ENCODE measurements at places on chromosomes 4 and X.

GRCh38 chr4:804804-805203 is 21.1 kb downstream of the CPLX1 start:
- no peak for DNase-seq

DNA sequence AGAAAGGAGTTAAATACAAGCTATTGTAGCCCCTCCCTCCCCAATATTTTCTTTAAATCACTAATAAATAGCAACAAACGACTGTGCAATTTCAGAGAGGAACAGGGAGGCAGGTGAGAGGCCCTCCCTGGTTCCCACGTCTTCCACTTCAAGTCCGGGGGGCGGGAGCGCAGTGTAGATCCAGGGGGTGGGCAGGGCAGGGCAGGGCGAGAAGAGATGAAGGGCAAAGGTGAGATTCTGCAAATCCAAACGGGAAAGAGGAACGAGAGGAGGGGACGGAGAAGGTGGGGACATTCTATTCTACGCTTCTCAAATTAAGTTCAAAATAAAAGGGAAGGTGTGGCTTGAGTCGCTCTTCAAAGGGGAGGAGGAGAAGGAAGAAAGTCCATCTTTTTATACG is 6.8 kb downstream of the NKX6-1 start:
- no peak for DNase-seq

GRCh38 chr4:185379326-185380295 is 16.1 kb downstream of the LRP2BP start:
- DNase-seq = no peak

DNA sequence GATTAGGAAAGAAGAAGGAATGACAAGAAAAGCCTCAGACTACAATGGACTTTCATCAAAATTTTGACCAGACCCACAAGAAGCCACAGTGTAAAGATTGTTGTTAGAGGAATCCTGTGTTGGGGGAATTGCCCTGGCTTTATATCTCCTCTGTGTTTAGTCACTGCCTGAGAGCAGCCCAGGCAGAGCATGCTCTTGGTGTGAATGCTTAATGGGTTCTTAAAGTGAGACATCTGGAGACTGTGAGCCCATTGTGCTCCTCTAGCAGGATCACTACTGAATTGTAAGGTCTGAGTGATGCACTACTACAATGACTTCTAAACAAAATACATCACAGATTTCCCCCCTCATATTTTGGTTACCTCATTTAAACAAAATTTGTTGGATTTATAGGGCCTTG is 1860.5 kb upstream of the ADGRL3 start:
- no peak for DNase-seq

DNA sequence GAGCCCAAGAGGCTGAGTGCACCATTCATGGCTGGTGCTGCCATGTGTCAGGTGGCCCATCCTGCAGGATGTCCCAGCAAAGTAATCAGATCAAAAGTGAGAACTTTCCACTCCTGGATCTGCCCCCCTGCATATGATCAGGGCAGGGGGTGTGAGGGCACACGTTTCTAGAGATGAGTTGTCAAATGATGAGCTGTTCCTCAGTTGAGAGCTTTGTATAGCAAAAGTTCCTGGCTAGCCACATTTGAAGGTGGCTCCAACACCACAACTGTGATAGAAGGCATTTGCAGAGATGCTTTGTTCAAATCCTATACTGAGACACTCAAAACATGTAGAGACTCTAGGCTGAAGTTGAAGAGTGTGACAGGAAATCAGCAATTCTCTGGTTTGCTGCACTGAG is 501.8 kb downstream of the BCOR start:
- DNase-seq = no peak

DNA sequence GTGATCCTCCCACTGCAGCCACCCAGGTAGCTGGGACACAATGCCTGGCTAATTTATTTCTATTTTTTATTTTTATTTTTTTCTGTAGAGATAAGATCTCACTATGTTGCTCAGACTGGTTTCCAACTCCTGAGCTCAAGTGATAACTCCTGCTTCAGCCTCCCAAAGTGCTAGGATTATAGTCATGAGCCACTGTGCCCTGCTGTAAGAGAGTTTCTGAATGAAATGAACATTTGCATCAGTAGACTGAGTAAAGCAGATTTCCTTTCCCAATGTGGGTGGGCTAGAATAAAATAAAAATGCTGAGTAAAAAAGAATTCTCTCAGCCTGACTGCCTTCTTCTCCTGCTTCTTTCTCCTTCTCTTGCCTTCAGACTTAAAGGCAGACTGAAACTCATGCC is 555.4 kb upstream of the PITX2 start:
- DNase-seq = no peak

- DNase-seq = peak; percentile 29
Measured at GRCh38 chrX:17590892-17591740, 146.2 kb upstream of the SCML1 start.

DNA sequence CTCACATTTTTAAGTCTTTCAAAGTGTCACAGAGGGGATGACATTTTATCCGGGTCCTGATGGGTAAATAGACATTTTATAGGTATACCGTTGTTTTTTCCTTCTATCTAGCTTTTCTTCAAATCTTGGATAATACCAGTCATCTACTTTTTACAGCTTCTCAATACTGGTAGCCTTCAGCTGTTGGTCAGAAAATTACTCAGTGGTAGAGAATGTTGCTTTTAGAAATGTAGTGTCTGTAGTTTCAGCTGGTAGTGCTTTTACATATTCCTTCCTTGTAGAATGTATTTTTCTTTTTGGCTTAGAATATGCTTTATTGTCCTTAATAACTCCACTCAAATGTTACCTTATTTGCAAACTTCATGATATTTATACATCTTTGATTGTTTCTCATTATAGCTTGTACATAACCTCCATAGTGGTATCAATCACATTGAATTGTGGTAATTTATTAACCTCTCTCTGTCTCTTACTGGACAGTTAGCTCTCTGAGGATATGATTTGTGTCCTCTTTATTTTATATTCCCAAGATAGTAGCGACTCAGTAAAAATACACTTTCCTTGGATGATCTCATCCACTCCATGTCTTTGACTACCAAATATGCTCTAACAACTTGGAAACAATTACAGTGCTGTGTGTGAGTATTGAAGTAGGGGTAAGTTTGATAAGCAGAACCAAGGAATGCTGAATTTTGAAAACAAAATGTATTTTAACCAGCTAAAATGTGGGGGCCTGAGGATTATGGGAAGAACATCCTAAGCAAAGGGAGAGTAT is 53.8 kb downstream of the RAP1GDS1 start:
- no peak for DNase-seq

- DNase-seq = no peak
Measured at GRCh38 chr4:8052160-8052691, 106.4 kb downstream of the ABLIM2 start.

- DNase-seq = no peak
Measured at GRCh38 chrX:41389311-41389888, 55.4 kb downstream of the DDX3X start.

GRCh38 chrX:134664202-134664601 is 5.9 kb upstream of the PLAC1 start:
- no peak for DNase-seq

GRCh38 chrX:96372313-96373046 is 312.2 kb upstream of the DIAPH2 start:
- DNase-seq = peak; percentile 35

GRCh38 chrX:49165901-49166881 is 3.6 kb downstream of the MAGIX start:
- peak; percentile 54 for DNase-seq

DNA sequence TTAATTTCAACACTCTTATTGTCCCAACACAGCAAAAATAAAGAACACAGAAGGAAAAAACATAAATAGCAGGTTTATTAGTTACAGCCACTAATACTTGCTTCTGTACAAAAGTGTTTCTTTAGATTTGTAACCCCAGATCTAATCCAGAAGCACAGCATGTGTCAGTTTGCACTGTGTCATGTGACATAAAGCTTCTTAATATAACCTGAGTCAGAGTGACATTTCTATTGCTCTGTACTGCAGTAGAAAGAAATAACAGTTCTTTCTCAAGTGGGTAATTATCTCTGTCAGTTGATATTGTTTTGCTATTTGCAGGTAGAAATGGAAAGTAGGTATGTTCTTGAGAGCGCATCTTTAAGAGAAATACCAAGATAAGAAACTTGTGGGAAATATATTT is 422.5 kb downstream of the ZIC3 start:
- DNase-seq = no peak

- no peak for DNase-seq
Measured at GRCh38 chrX:53082773-53083616, 828 bp downstream of the TSPYL2 start.

DNA sequence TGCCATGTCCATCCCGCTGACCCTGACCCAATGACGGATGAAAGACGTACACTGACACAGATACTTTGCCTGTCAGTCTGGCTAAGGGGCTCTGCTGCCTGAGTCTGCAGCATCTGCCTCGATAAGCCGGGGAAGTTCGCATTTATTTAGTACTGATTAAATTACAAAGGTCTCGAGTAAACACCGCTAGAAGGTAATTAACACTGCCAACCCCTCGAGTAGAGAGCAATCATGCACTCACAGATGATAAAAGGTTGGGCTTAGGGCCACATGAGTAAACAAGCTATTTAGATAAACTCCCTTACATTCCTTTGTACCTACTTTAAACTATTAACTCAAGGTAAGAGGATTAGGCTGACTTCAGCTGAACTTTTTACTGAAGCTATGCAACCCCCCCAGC is 16.0 kb upstream of the RBMXL3 start:
- no peak for DNase-seq

DNA sequence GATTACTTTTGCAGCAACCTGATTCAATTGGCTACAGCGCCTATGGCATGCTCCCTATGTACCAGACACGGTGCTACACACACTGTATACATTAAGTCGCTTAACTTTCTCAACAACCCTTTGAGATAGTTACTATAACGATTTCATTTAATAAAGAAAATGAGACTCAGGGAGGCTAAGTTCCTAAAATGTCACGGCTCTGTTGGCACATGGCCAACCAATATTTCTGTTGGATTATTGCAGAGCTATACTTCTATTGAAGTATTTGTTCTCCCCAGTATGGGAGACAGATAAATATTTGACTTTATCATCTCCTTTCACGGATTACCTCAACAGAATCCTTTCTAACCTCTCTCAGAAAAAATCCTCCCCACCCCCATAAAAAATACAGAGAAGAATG is 25.3 kb downstream of the CLNK start:
- DNase-seq = no peak

GRCh38 chr4:70722199-70722791 is 531 bp downstream of the RUFY3 start:
- DNase-seq = no peak

DNA sequence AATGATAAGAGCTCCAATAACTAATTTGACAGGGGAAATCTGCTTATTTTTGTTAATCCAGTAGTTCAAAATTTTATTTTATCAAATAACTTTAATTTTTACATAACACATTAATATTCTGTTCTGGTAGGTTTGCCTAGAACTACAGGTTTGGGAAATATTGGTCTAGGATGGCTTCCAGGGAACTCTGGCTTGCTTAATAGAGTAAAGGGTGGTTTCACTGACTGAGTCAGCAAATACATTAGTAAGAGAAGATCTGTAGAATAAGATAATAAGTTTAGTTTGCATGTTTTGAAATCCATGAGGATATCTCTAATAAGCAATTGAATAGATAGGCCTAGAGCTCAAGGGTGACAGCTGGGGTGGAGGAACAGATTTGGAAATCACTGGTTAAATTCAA is 500.7 kb downstream of the ZNF674 start:
- DNase-seq = no peak

- no peak for DNase-seq
Measured at GRCh38 chr4:14867847-14868246, 134.4 kb upstream of the CPEB2 start.

DNA sequence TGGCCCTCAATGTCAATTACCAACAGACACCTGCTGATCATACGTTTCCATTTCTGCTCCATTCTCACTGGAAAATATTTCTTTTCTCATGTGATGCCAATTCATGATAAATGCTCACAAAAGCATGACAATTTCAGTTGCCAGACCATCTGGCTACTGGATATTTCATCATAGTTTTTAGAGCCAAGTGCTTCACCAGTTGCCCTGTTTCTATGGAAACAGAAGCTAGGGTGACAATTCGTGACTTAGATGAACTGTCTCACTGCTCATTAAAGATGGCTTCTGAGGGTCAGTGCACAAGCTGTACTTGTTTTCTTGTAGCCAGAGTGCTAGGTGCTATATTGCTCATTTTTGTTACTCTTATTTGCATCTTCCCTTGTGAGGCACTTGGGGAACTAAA is 184.9 kb downstream of the COMMD8 start:
- no peak for DNase-seq

DNA sequence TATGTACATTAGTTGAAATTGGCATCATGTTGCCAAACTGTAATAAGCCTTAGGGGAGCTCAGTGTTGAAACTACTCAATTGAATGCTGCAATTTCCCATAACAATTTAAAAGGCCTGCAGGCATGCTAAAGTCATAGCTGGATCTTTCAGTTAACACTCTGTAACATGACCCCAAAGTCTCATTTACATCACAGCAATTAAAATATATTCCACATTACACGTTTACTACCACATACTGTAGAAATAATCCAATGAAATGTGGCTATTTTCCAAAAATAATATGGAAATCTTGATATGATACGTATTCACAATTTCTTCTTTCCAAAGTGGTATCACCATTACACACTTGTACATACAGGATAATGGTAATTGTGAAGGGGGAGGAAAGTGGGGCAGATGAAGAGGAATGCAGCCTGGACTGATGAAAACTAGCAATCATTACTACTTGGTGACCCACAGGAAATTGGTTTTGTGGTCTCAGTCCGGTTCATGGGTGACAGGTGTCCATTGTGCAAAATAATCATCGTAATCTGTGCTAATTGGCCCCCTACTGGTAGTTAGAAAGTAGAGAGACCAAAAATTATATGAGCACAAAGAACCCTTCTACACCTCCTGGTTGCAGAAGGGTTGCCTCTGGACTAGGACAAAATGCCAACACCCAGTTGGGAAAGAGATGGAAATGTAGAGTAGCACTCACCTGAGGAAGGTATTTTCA is 63.7 kb downstream of the TENM3 start:
- no peak for DNase-seq

GRCh38 chr4:71974681-71975080 is 57.1 kb upstream of the NPFFR2 start:
- no peak for DNase-seq
